ENCODE measurements at places on chromosomes 7 and 10.
A peak's percentile ranks its signal among the peaks of the same experiment; 100 is the strongest.

DNA sequence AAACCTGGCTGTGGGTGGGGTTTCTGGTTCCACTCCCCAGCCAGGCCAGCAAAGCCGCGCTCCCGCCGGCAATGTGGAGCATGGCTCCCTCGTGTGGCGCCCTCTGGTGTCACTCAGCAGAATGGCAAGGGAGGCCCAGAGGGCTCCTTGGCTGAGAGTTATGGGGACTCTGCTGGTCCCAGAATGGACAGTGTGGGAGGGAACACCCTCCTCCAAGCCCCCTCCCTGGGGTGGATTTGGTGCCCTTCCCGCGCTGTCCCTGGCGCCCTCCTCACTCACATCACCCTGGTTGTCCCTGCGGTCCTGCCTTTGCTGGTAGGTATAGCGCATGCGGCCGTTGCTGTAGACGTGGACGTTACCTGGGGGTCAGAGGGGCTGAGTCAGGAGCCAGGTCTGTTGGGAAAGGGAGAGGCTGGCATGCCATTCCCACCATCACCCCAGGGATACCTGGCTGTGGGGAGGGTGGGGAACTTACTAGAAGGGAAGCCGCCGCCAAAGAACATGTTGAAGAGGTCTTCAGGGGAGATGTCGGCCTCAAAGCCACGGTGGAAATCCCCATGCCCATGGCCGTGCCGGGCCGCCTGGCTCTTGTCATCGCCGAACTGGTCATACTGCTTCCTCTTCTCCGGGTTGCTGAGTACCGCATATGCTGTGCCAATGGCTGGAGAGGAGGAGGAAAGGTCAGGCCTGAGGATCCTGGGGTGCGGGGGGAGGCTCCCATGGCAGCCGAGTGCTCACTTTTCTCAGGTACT lies 14.0 kb downstream of the DNAJB12 start:
- peak; percentile 88 for DNase-seq

- DNase-seq = no peak
Measured at GRCh38 chr10:114278140-114278883, 39.3 kb downstream of the VWA2 start.

- DNase-seq = no peak
Measured at GRCh38 chr7:44280993-44281721, 44.2 kb downstream of the CAMK2B start.

DNA sequence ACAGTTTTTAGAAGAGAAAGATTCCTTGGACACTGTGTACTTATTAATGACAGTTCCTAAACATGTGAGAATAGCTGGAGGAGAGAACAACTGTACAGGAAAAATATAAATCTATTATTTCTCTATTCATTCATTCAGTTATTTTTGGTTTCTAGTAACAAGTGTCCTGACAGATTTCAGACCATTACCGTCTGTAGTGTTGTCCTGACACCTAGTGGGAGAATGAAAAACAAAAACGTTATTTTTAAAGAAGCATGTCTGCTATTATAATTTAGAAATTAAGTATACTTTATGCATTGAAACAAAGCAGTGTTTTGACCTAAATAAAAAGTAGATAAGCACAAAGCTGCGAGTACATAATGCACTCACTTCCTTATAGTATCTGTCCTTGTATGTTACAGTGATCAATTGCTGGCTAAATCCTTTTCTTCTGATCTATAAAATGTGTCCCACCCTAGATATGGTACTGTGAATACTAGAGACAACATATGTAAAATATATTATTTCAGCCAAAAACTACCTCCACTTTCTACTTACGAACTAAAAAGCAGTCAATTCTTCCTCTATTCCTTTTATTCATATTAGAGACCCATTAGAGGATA lies 575.6 kb downstream of the ARL4A start:
- no peak for DNase-seq

- no peak for DNase-seq
Measured at GRCh38 chr7:144827621-144828020, 8.2 kb downstream of the TPK1 start.
